CD4-positive, alpha-beta T cell treated with Interleukin-6 at 100 ng/mL for 8 hours (primary cell): ENCODE measurements at places on chromosomes 4 and X.

- no peak for DNase-seq
Observed at GRCh38 chrX:150041208-150041607, 102.9 kb upstream of the EOLA2 start.

GRCh38 chr4:118942465-118942864, 53.8 kb downstream of the SYNPO2 start:
- DNase-seq = no peak

- DNase-seq = no peak
Observed at GRCh38 chr4:172554588-172554987, 614.0 kb upstream of the GALNT7 start.

- no peak for DNase-seq
Observed at GRCh38 chrX:134604701-134605311, 53.5 kb downstream of the PLAC1 start.

DNA sequence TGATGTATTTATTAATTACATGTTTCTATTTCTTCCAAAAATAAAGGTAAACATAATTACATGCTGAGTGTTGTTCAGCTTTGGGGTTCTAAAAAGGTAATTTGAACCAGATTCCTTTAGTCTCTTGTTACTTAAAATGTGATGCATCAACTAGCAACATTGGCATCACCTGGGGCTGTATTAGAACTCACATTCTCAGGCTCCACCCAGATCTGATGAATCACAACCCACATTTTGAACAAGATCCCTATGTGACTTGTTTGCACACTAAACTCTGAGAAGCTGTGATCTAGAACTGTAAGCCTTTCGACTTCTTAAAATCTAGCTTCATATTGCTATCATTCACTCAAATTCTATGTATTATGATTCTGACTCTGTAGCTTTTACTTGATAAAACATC, 23.0 kb upstream of the HS3ST1 start:
- no peak for DNase-seq

GRCh38 chr4:185566972-185567371, 31.7 kb upstream of the PDLIM3 start:
- no peak for DNase-seq

DNA sequence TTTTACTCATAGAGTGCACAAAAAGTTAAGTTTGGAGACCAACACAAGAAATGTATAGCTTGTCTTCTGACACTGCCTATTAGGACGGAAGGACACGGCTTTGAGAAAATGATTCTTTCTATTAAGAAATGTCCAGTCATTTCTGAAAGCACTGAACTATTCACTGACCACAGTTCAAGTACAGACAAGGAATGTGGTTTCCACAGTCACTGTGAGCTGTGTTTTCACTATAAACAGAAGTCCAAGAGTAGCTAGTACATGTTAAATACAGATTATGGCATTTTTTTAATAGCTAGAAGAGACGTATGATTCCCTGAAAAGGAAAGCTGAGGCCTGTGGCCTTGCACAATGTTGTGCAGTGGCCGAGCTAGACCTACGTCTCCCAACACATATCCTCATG, 115.1 kb upstream of the GPM6A start:
- DNase-seq = no peak

DNA sequence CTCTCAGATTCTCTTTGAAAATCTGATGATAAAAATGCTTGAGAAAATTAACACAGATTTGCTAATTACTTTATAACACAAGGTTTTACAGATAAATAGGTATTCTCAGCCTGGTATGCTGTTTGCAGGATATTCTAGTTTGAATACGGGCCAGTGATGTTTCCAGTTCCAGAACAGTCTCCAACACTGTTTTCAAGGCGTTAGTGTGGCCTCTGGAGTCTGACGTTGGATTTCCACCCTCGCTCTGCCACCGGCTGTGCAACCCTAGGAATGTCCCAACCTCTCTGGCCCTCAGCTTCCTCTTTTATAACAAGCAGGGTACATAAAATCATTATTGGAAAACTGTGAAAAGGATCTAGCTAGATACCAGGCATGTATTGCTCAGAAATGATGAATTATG, 23.8 kb upstream of the CYP4V2 start:
- no peak for DNase-seq

DNA sequence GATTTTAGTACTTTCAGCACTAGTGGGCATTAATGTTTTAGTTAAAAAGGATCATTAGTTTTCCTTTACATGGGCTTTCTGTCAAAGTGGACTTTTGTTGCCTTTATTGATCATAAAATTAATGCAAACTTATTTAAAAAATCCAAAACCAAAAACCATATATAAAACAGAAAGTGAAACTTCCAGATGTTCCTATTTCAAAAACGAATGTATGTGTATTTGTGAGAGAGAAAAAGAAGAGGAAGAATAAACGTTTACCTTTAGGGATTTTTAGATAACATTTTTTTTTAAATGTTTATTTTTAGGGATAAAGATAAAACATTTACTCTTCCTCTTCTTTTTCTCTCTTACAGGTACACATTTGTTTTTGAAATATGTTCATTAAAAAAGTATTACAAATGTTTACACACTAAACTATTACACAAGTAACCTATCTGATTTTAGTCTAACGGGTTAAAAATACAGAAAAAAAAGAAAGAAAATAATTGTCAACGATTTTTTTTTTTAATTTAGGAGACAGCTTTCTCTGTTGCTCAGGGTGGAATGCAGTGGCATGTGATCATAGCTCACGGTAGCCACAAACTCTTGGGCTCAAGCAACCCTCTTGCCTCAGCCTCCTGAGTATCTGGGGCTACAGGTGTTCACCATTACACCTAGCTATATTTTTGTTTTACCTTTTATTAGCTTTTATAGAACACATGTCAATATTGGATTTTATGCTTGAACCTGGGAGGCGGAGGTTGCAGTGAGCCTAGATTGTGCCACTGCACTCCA, 16.8 kb upstream of the COX18 start:
- no peak for DNase-seq

DNA sequence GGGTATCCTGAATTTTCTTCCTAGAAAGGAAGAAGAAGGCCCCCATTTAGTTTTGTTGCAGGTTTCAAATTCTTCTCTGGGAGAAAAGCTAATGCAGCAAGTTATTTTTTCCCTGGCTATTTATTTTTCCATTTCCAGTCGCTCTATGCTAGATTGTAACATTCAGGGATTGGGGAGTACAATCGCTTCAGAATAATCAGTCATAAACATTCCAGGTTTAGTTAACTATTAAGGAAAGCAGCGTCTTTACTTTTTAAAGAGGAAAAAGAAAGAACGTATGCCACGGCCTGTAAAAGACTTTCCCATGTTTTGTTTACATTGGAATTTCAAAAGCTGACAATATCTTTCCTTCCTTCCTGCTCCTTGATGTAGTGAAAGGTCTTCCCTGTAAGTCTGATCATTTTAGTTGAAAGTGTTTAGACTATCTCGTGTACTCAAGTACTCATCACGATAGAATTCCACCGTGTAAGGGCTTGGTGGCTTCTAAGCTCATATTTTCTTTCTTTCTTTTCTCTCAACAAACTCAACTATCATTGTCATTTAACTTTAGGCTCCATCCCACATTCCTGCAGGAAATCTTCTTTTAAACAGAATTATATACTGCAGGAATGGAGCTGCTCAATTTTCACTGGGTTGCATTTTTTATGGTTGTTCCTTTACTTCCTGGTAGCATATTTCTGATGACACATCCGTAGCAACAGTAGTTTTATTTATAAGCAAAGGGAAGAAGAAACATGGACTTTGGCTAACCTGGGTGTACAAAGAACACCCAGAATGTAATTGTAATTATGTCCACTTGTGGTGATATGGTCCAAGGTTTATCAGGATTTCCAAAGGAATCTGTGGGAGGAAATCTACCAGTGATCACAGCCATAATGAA, 213.1 kb upstream of the FAT1 start:
- no peak for DNase-seq

DNA sequence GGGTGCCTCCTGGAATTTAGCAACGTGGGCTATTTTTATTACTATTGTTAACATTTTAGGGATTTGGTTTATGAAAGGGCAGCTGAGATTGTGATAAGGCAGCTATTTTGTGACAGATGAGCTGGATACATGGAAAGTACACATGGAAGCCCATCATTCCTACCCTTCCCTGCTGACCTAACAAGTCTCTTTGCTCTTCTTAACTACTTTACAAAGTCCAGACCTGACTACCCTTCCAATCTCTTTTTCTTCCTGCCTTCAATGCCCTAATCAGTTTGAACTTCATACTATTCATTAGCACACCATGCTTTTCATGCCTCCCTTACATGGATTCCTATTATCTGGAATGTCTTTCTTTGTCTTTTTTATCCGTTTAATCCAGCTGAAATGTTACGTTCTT, 9.4 kb upstream of the AFP start:
- DNase-seq = no peak

GRCh38 chr4:128286474-128287058, 1.0 kb downstream of the PGRMC2 start:
- peak; percentile 29 for DNase-seq

- DNase-seq = no peak
Observed at GRCh38 chr4:508675-509638, 9.9 kb downstream of the PIGG start.

DNA sequence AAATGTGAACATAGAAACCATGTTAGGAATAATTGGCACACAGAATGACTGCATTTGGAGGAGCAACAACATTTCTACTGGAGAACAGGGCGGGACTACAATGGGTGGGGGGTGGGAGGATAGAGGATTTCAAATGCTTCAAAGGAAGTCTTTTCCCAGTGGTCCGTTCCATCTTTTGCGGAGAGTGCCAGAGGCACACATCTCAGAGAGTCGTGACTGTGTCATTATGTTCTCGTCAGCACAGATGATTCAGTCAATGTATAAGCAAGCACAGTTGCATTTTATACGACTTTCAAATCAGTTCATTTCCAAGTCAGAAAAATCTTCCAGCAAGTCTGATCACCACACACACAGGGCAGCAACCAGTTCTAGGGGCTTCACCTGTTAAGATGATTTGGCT, 22.7 kb upstream of the GPR50 start:
- no peak for DNase-seq

DNA sequence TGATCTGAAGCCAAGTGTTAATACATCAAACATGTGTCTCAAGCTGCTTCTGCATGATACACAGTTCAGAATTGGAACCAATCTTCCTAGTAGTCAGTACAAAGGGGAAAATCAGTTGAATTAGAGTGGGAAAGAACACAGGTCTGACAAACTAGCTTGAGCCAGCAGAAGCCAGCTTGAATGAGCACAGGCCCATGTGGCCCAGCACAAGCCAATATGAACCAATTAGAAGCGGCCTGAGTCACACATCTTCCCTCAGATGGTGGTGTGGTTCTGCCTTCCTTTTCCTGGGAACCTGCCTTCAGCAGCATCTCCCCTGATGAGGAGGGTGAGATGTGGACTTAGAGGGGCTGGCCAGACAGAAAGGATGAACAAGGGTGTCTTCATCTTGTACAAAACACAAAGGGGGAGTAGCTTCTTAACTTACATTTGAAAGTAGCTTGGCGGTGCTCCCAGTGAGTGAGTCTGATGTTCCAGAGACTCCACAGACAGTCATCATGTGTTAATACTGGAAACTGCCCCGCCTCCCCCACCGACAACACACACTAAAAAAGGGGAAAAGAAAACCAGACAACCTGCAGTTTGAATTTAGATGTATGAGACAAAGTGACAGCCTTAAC, 72.0 kb downstream of the FRMPD4 start:
- DNase-seq = no peak

DNA sequence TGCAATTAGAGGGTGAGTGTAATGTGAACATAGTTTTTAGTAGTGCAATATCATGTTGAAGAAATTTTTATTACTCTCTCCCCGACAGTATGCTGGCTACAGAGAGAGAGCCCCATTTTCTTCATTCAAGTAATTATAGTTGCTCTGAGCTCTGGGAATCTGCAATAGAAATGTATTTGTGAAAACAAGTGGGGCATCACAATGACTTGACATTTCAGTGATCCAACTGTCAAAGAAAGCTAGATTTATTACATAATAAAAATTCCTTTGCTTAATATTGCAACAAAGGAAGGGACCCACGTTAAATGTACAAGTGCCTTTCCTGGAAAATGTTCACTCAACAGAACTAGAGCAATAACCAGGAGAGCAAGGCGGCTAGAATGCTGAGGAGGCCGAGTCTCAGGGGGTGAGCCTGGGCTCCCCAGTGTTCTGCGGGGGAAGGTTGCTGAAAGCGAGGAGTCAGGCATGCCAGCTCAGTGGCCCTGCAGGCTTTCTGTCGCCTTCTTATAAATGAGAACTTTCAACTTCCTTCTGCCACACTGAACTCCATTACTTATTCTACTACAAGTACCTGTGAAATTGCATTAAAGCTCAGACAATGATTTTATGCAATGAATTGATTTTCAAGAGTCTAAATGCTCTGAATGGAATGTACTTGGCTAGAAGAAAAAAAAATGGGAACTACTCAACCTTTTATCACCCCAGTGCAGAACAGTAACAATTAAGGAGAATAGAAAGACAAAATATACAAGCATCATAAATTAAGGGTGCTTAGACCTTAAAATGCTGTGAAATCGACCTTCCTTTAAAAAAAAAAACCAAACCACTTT, 476.4 kb downstream of the AFF2 start:
- DNase-seq = no peak

DNA sequence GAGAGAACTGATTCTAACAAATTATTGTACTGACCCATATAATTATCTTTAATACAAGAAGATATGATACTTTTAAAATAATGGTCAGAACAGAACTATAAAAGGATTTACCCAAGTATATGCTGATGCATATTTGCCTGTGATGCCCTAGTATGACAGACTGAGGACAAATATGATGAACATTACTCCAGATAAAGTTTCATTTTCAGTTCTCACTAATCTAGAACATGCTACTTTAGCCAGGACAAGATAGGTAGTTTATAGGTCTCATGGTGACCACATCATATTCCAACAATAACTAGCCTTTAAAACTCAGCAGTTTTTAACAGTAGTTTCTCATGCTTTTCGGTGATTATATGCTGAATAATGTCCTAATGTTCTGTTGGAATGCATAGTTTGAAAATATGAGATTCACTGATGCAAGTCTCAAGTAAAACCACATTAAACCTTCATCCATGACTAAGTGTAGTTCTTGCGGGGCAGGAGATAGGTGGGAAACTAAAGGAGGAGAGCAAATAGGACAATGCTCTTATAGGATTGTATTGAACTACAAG, 295.2 kb upstream of the AGA start:
- DNase-seq = no peak

GRCh38 chr4:87559090-87559837, 30.1 kb upstream of the SPARCL1 start:
- peak; percentile 44 for DNase-seq

GRCh38 chrX:24702362-24703184, 8.9 kb downstream of the POLA1 start:
- no peak for DNase-seq
